Activated CD4-positive, alpha-beta T cell treated with anti-CD3 and anti-CD28 coated beads, Interleukin-2, amount 50 U/mL, for 1 hour (primary cell): ENCODE measurements at places on chromosomes 11 and 22.

DNA sequence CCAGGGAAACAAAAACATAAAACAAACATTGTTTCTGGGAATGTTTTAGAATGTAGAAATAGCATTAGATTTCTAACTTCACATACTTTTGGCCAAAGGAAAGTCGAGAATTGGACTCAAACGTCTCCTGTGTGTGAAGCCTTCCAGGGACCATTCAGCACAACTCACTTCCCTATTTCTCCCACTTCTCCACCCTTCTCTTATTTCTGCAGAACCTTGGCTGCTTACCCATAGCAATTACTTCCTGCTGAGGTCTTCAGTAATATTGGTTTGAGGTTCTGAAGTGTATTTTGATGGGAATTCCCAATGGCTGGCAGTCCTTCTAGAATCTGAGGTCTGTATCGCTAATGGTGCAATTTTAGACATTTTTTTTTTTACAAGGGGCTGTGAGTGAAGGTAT is 158.3 kb upstream of the SNX19 start:
- DNase-seq: no peak

DNA sequence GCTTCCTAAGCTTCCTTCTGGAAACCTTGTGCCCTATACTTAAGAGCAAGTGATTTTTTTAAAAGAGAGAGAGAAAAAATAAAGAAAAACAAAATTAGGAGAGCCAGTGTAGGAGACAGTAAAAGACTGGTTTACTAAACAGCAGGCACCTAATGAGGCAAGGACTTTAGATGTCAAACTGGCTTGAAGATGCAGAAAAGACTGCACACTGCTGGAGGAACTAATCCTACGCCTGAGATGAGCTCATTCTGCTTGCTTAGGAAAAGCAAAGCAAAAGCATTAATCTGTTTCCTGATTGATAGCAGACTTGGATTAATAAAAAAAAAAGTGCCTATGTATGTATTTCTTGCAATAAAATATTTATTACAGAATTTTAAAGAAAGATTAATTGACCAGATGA is 113.6 kb upstream of the SEZ6L start:
- no peak for DNase-seq

GRCh38 chr11:102330231-102330630 is 12.9 kb downstream of the BIRC3 start:
- DNase-seq: no peak

- no peak for DNase-seq
Observed at GRCh38 chr11:12529041-12529440, 145.2 kb upstream of the TEAD1 start.

DNA sequence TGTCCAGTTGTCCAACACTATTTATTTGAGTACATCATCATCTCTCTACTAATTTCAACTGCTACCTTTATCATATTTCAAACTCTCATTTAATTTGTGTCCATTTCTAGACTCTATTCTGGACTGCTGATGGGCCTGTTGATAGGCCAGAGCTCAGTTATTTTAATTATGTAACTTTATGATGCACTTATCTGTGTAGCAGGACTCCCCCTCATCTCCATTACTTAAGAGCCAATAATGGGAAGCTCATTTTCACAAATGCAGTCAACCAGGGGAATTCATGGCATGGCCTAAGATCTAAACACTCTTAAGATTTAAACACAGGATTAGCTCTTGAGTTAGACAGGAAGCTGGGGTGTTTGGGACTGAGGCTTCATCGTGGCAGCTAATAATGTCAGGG is 21.4 kb downstream of the KCNQ1OT1 start:
- DNase-seq: no peak

GRCh38 chr11:489610-490185 is 17.3 kb downstream of the RNH1 start:
- no peak for DNase-seq

- DNase-seq: no peak
Observed at GRCh38 chr22:41369424-41369745, 12.4 kb upstream of the TEF start.

GRCh38 chr22:33380789-33381530 is 322.8 kb upstream of the SYN3 start:
- DNase-seq: no peak

GRCh38 chr11:26043665-26044064 is 288.3 kb upstream of the ANO3 start:
- no peak for DNase-seq

GRCh38 chr11:17369094-17369493 is 17.5 kb downstream of the NCR3LG1 start:
- no peak for DNase-seq

DNA sequence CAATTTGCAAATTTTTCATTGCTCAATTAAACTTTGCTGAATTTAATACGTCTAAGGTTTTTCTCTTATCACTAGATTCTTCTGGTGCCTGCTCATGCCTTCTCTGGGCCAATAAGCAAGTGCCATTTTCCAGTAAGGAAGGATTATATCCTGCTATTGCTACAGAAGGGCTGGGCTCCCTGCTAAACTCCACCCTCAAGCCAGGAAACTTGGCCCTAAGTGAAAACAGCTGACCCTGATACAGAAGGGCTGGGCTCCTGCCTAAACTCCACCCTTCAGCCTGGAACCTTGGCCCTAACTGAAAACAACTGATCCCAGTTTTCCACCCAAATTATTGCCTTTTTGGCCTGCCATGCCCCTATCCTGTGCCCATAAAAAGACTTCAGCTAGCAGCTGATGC is 385.3 kb downstream of the DYNC2H1 start:
- DNase-seq: no peak

GRCh38 chr22:27574002-27574366 is 227.6 kb downstream of the MN1 start:
- no peak for DNase-seq

DNA sequence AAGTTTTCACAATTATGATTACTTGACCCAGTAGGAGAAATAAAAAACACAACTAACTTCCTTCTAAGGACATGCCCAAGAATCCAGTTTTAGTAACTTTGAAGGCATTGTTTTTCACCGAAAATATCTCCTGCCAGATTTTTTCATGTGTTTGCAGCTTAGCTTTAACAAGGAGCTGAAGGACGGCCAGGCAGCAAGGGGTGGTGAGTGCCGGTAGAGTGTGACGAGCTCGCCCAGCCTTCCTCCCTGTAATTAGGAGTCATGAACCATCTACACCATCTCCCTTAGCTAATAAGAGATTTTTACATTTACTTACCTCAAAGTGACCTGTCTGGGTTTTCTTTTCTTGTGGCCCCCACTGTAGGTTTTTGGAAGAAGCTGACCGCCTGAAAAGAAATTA is 72.0 kb downstream of the BMAL1 start:
- DNase-seq: no peak
